ENCODE measurements at places on chromosomes 2 and 18. TPM values are rescaled to one million over a fixed set of nuclear protein-coding genes. Genes with fewer than 3 reads are reported as not detected.

DNA sequence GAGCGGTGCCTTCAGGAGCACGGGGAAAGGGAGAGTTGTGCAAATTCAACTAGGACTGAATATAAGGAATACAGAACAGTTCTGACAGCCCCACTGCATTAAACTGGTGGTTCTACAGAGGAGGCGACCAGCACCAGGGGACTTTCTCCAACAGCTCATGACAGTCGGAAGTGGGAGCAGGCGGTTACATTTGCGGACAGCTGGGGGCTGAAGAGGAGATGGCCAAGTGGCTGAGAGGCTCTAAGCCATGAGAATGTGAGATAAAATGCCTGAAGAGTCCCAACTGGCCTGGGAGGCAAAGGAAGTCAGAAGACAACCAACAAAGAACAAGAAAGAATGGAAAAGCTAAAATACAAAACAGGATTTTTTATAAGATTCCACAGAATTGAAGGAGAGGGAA is 141.3 kb downstream of the L3MBTL4 start:
- no peaks in the 10 kb centered on the region for H3K4me1 ChIP-seq
- H3K36me3 ChIP-seq = no peaks in the 10 kb centered on the region
- no peak overlapping the region for H3K27ac ChIP-seq
- H3K4me3 ChIP-seq = no peak overlapping the region
- no peak for DNase-seq
- H3K27me3 ChIP-seq = no peaks in the 10 kb centered on the region

DNA sequence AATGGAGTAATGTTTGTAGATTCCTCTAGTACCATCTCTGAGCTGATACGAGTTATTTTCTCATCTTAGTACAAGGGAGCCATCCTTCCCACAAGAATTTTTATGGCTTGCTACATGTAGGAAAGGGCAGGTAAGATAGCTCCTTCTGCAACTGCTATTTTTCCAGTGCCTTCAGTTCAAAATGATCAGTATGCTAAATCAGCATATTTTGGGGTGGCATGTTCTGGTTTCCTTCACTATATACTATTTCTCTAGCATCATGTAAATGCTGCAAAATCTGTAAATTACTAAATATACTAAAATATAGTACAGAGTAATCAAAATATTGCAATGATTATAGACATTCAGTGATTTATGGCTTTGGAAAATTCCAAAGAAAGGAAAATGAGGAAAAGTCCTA is 1230.0 kb upstream of the CHAC2 start:
- DNase-seq = no peak
- H3K4me1 ChIP-seq = no peaks in the 10 kb centered on the region
- no peaks in the 10 kb centered on the region for H3K27me3 ChIP-seq
- H3K4me3 ChIP-seq = no peak overlapping the region

- H3K36me3 ChIP-seq = no peaks in the 10 kb centered on the region
- H3K4me1 ChIP-seq = peaks cover 39% of the 10 kb centered on the region
- H3K4me3 ChIP-seq = no peak overlapping the region
- no peak overlapping the region for H3K27ac ChIP-seq
These were observed 31.5 kb downstream of the USP34 start for GRCh38 chr2:61439241-61440002.

- DNase-seq = no peak
- H3K27ac ChIP-seq = no peak overlapping the region
These were observed 19.4 kb downstream of the SS18 start for GRCh38 chr18:26071020-26071419.

DNA sequence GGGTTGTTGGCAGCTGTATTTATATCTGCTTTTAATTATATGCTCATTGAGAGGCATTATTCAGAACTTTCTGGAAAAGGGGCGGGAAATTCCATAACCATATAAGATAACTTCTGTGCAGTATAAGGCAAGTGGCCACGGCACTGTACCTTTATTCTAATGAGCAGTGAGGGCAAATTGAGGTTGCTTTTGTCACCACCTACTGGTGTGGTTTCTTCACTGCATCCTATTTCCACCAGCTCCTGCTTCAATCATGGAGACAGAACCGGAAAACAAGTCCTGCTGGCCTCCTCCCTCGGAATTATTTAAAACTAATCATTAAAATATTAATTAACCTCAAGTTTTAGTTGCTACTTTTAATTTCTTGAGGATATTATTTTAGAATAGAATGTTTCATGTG is 759.4 kb downstream of the CBLN2 start:
- no peaks in the 10 kb centered on the region for H3K4me1 ChIP-seq
- no peak overlapping the region for H3K27ac ChIP-seq
- no peaks in the 10 kb centered on the region for H3K36me3 ChIP-seq
- no peak overlapping the region for H3K4me3 ChIP-seq
- no peak for DNase-seq

HOXD10 gene
- total RNA-seq = 0.33 TPM

CRYBA2 gene
- total RNA-seq = not detected

All from thyroid gland (tissue), 4 donors.